ENCODE measurements at places on chromosomes 5 and 9.

- DNase-seq: no peak
Measured at GRCh38 chr5:21831145-21831787, 1021.9 kb downstream of the CDH12 start.

DNA sequence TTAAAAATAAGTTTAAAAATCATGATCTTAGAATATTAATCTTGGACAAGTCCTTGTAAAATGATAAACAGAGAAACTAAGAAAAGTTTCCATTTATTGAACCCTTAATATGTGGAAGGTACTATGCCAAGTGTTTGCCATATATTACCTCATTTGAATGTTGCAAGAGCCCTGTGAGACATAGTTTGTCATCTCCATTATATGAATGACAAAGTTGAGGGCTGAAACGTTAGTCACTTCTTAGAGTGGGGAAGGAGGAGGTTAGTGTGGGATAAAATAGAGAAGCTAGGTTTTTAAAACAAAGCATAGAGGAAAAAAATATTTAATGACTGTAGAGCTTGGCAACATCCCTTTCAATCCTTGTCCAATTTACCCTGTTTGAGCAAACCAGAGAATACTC lies 2.0 kb downstream of the TNC start:
- no peak for DNase-seq

DNA sequence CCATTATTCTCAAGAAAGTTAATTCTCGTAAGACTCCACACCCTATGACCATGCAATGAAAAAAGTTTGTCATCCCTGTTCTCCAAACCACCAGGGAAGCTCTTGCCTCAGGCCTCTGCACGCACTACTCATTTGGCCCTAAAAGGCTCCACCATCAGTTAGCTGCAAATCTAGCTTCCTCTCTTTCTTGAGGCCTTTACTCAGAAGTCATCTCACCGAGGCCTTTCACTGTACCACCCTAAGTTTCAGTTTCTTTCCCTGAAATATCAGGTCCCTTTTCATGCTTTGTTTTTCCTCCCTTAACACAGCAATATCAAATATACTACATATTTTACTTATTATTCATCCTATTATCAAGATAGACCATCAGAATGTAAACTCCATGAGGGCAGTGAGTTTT lies 39.1 kb downstream of the OXCT1 start:
- DNase-seq: no peak

- DNase-seq: no peak
Measured at GRCh38 chr5:137960819-137961218, 71.6 kb downstream of the PKD2L2 start.

GRCh38 chr5:32088214-32088613 lies 85.9 kb downstream of the GOLPH3 start:
- DNase-seq: peak; percentile 8

DNA sequence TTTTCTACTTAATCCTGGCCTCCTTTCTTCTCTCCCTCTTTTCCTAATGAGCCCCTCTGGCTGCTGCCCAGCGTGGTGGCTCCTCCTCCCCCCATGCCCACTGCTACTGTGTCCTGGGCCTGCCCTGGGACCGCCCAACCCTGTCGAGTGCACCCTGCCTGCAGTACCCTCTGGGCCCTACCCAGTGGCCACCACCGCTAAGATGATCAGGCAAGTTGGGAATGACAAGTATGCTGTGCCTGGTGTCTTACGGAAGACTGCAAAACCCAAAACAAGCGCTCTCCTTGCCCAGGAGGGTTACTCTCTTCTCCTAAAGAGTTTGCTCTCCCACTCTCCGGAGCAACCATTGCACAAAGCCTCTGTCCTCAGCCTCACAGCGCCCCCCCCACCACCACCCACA lies 273.7 kb downstream of the SYK start:
- DNase-seq: no peak

GRCh38 chr5:159324102-159324755 lies 6.1 kb downstream of the IL12B start:
- no peak for DNase-seq

GRCh38 chr5:4704951-4705350 lies 435.2 kb upstream of the ADAMTS16 start:
- DNase-seq: no peak

Data from activated CD8-positive, alpha-beta memory T cell treated with anti-CD3 and anti-CD28 coated beads, Interleukin-2, amount 50 U/mL, for 48 hours (primary cell).